ENCODE measurements at places on chromosomes 5 and 9.

- DNase-seq = no peak
These were observed 282.9 kb downstream of the RASEF start for GRCh38 chr9:82780017-82780416.

- no peak for DNase-seq
These were observed 63.2 kb downstream of the SLC44A1 start for GRCh38 chr9:105307591-105308130.

GRCh38 chr9:117218951-117219350 lies 195.9 kb downstream of the ASTN2 start:
- no peak for DNase-seq

DNA sequence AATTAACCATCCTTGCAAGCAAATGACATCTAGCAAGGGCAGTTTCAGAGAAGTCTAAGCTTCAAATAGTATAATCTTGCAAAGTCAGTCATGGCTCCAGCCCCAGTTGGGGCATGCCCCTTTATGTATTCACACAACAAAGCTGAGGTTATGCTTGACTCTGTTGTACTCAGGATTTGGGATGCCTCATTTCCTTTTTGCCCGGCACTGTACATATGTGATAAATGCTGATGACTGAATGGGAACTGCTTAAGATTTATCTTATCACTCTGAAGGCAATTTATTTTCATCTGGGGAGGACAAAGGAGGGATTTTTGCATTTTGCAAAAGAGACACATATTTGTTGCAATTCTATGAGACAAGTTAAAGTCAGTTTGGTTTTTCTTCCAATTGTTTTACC lies 219.2 kb downstream of the TRPM3 start:
- no peak for DNase-seq

DNA sequence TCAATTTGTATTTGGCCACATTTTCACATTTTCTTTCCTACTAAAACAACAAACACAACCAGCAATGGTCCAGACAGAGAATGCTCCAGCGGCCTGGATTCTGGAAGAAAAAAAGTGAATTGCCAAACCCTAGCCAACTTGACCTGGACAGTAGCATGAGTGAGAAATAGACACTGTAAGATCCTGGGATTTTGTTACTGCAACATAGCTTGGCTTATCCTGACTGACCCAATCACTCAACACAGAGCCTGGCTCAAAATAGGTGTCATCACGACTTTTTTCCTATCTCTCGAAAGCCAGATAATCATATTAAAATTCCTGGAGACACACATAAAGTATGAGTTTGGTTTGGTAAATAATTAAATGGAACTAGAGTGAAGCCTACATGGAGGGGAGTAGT lies 25.4 kb upstream of the MVB12B start:
- no peak for DNase-seq

Data from stimulated activated CD4-positive, alpha-beta T cell treated with anti-CD3 and anti-CD28 coated beads, Interleukin-12 subunit alpha, Interleukin-12 subunit beta, amount 100 ng/mL, for 4 hours (primary cell).